ENCODE measurements at places on chromosomes 7 and 10.

- DNase-seq = no peak
Observed at GRCh38 chr7:102873470-102874165, 39.2 kb upstream of the LRRC17 start.

GRCh38 chr7:40356871-40357709 lies 222.3 kb downstream of the SUGCT start:
- no peak for DNase-seq

DNA sequence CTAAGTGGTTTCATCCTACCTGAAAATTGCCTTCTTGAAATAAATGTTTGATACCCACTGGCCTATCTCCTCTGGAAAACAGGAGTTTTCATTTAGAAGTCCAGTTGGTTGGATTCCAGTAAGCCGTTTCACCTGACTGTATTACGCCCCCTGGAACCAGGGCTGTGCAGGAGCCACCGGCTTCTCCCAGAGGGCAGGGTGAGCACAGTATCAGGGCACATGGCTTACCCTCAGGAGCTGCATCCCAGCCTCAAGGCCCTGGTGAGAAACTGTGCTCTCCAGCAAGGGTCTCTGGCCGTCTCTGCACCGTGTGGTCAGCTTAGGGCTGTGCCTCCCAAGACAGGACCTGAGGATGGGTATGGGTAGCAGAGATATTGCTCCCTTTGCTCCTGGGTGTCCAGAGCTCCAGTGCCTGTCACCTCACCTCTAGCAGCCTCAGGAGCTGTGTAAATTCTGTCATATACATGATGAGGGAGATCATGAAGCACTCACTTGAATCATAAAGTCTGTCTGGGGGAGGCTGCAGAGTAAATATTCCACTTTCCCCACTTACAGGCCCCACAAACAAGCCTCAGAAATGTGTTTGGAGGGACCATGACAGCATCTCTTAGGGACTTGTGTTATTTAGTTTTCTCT lies 109.6 kb upstream of the SAMD8 start:
- DNase-seq = no peak

- no peak for DNase-seq
Observed at GRCh38 chr10:78171633-78172400, 138.2 kb downstream of the RPS24 start.

DNA sequence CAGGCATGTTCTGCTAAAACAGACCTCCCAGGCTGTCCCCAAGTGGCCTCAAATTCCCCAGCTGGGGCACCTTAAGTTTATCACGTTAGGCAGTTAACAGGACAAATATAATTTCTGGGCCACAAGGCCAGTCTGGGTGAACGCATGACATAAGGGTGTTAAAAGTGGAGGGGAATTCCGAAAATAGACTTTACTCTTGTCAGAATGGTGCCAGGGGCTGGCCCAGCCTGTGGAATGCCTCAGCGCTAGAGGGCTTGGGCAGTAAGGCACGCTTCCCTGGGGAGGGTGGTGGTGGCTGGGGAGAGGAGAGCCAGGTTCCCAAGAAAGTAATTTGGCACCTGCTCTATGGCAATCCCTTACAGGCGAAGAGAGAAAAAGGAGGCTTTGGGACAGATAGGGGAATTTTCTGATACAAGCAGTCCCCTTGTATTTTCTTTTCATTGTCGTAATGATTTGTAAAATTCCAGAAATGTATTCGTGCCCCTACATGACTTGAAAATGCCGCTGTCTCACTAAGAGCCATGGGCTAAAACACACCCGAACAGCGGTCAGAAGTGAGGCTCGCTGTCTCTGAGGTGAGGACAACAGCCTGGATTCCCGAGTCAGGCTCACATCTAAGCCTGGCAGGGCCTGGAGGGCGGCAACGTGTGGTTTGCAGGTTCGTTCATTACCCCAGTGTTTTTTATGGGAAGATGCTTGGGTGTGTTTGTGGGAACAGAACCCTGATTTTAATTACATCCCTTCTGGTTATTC lies 463.2 kb upstream of the GALNT17 start:
- no peak for DNase-seq
